ENCODE measurements at places on chromosomes 5 and 9.
A peak's percentile ranks its signal among the peaks of the same experiment; 100 is the strongest.

- DNase-seq, result no peak
Observed at GRCh38 chr5:126965487-126965886, 64.9 kb downstream of the MARCHF3 start.

DNA sequence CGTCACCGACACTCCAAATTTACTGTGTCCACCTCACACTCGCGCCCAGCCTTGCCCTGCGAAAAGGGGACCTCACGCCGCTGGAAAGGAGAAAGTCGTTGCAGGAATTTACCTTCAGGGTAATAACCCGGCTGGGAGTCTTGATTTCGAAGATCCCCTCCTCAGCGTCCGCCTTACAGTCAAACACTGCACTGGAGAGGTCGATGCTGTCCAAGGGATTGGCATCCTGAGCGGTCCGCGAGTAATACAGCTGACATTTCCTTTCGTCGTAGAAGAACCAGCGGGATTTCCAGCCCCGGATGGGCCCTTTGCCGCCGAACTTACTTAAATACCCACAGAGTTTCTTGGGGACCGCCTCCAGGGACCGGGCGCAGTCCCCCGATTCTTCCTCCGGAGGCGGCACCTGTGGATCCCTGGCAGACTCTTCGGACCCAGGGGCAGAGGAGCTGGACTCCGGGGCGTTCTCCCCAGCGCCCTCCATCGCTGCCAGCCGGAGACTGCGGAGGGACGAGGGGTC, 330 bp downstream of the TBC1D2 start:
- no peak for DNase-seq

- no peak for DNase-seq
Observed at GRCh38 chr5:1521671-1522600, 1.8 kb downstream of the LPCAT1 start.

DNA sequence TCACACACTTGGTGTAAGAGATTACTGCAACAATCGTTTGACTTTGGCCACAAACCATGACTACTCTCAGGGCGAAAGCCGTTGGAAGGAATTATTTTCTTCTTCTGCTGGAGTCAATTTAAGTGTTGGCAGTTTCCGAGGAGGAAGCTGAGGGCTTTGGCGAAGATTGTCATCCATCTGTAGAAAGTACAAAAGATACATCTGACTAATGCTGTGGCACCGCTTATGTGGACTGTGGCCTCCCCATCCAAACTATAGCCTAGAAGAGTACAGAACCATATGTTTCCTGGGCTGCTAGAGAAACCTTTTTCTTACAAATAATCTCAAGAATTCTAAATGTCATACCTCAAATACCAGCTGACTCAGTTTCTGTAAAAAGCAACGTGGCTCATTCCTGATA, 7.4 kb downstream of the MTX3 start:
- DNase-seq, result no peak

DNA sequence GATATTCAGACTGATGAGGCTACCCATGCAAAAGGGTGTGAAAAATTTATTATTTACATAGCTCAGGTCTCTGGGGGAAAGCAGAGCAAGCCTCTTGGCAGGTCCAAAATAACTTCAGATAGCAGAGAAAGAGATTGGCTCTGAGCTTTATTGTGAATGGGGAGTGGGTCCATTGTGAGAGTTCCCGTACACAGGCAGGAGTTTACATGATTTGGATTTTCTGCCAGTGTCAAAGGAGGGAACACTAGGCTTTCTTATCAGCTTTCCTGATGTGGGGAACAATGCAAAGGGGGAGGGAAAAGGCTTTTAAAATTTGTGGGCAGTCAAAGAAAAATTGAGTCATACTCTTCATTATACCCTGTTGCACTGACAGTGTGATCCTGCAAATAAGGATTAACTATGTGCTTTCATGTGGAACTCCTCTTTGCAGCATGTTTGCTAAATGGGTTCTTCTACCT, 615.0 kb upstream of the RIOK2 start:
- DNase-seq, result no peak

DNA sequence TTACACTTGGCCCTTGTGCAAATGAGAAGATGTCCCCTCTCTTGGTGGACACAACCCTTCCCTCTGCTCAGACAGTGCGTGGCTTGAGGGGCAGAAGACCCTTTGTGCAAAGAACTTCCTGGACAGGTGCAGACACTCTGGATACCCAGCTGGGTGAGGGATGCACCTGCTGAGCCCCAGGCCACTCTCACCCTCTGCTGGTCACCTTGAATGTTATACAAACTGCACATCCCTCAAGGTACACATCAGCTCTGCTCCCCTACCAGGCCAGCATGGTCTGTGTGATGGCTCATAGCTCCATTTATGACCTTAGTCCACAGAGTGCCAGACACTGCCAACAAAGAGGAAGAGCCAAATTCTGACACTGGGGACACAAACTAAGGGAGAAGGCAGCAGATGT, 3.1 kb upstream of the DIRAS2 start:
- no peak for DNase-seq

- DNase-seq, result no peak
Observed at GRCh38 chr9:107994648-107995047, 505.1 kb upstream of the KLF4 start.

GRCh38 chr5:178535299-178536175, 54.7 kb downstream of the COL23A1 start:
- no peak for DNase-seq

GRCh38 chr5:168218746-168219145, 72.7 kb upstream of the WWC1 start:
- no peak for DNase-seq

GRCh38 chr5:50889790-50890189, 223.4 kb downstream of the PARP8 start:
- DNase-seq, result no peak

DNA sequence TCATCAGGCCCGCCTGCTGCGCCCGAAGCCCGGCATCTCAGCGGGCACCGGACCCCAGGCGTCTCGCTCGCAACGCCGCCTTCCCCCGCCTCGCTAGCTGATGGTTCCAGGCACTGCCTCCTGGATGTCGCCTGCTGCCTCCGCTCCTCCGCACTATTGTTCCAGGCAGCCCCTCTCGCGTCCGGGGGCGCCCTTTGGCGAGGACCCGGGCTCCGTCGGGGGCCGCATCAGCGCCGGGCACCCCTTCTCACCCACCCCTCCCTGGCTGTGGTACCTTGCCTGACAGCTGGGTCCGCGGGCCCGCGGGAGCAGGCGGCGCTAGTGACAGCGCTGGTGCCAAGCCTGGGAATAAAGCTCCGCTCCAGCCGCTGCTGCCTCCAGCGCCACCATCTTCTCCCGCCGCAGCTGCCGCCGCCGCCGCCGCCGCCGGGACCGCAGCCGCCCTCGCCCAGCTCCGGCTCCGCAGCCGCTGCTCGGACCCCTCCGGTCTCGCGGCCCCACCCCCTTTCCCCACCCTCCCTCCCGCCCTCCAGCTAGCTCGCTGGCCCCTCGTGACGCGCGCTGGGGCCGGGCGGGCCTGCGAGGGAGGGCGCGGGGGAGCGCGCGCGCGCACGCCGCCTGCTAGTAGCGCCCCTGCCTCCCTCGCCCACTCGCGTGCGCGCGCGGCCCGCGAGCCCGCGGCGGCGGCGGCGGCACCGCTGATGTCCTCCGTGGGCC, at the start of gene APBA1:
TSS of gene APBA1 (minus strand) at position 493 of the 717 bp plus-strand sequence.
- peak; percentile 33 for DNase-seq

- no peak for DNase-seq
Observed at GRCh38 chr5:27241564-27242257, 203.3 kb upstream of the CDH9 start.

DNA sequence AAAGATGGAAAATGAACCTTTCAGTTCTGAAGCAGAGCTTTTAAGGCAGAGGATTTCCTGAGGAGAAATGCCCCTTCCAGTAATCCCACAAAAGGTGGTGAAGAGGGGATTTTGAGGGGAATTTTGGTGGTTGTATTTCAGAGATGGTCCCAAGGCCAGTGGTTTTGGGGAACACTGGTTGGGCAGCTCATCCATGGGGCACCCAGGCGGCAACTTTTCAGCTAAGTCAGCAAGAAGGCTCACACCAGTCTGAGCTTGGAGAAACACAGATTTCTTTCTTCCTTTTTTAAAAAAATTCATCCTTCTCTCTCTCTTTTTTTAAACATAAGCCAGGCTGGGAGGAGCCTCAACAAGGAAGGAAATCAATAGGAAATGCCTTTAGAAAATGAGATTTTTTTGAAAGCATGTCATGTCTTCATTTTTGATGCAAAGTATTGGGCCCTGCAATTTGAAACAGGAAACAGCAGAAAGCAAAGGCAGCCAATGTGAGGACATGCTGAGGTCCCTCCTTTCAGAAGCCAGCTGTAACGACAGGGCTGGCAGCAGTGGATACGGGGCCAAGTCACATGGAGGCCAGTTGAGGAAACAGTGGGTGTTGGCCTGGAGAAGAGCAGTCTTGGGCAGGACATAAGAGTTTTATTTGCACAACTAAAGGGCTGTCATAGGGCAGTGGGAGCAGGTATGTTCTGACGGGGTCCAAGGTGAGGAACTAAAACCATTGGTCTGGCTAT, 155.3 kb upstream of the KLF4 start:
- DNase-seq, result no peak

DNA sequence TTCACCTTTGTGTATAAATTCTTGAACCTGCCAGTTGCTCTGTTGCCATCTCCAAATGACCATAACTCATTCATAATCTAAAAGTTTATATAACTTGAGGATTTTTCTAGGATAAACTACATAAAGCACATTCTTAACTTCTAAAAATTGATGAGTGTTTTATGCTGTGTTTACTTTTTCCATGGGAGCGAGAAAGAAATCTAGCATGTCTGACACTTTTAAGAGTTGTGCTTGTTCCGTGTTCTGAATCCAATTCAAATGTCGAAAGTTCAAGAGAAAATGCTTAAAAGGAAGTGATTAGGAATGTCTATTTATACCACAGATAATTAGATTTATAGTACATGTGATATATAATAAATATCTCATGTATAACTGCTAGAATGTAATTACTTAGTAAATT, 154.4 kb downstream of the DEPDC1B start:
- no peak for DNase-seq

GRCh38 chr9:105286098-105286497, 41.6 kb downstream of the SLC44A1 start:
- DNase-seq, result no peak

DNA sequence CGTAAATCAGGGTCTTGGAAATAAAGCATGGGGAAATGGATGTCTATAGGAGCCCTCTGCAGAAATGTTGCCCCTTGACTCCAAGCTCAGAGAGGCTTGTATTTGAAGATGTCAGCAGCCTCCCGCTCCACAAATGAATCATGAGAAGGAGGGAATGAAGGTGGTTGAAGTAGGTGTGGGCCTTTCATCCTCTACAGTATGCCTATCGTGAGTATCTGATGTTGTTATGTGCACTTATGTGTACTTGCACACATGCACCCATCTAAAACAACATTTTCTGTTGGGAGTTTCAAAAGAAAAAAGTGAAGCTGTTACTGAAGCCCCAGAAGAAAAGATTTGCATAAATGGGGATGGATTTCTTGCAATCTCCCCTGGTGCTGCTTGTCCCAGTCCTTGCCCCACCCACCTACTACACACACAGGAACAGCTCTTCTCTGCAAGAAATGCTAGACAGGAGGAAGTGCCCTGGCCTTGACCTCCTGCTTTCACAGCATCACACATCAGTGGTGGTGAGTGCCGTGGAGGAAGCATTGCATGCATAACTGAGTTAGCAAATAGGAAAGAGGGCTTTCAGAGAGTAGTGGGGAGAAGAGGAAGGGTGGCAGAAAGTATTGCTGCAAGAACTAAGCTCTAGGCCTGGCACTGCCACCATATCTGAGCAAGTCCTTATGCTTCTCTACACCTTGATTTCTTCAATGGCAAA, 156.1 kb downstream of the SNX18 start:
- peak; percentile 9 for DNase-seq

DNA sequence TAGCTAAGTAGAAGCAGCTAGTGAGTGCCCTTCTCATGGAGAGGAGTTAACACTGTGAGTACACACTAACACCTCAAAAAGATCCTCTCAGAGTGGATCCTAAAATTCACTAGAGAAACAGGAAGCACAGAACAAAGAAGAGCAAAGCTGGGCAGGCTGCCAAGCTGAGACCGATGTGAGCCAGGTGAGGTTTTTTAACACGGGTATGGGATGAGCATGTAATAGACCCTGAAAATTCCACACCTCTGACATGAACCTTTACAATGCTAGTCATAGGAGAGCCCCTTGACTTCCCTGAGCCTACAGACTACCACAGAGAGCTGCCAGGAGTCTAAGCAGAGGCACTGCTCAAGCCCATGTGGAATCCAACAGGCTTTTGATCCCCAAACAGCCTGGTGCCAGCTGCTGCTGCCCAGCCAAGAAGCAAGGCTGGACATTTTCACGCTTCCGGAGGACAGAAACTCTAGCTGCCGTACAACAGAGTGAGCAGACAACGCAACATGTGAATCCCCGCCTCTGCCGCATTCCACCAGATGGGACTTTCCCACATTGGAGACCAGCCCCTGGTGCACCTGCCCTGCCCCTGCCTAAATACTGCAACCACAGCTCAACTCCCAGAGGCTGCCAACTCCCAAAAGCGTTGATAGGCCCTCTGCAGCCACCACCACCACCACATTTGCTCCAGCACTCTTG, 280.8 kb downstream of the CDH10 start:
- no peak for DNase-seq

DNA sequence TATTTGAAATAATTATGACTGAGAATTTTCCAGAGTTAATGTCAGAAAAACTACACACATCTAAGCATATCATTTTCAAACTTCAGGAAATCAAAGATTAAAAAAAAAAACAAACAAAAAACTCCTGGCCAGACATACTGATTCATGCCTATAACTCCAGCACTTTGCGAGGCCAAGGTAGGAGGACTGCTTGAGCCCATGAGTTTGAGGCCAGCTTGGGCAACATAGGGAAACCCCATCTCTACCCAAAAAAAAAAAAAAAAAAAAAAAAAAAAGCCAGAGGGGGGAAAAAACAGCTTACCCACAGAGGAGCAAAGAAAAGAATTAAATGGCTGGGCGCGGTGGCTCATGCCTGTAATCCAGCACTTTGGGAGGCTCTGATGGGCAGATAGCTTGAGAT, 22.4 kb downstream of the EFCAB9 start:
- no peak for DNase-seq

- DNase-seq, result no peak
Observed at GRCh38 chr5:102625468-102625867, 126.7 kb upstream of the SLCO6A1 start.

DNA sequence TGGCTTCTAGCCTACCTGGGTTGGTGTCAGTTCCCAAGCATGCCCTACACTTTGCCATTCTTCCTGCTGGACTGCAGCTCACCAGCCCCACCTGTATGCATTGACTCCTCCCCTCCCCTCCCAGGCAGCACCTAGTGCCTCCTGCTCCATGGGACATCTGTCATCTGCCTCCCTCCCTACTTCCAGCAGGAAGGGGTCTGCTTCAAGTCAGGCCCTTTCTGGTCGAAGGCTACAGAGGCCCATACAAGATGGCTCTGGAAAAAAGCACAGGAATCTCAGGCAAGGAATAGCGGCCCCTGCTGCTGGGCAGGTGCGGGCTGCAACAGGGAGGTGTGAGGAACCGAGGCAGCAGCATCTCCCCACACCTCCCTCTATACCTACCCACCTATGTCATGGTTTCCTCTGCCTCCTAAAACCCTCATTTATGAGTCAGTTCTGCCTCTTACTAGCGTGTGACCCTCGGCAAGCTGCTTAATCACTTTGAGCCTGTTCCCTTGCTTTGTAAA, 19.7 kb downstream of the WWC1 start:
- no peak for DNase-seq

GRCh38 chr5:142132916-142133315, 24.3 kb downstream of the NDFIP1 start:
- DNase-seq, result no peak

GRCh38 chr9:122389799-122390481, 19.1 kb downstream of the PTGS1 start:
- no peak for DNase-seq

- DNase-seq, result no peak
Observed at GRCh38 chr5:6877986-6878828, 165.0 kb downstream of the TENT4A start.

- DNase-seq, result no peak
Observed at GRCh38 chr5:56402266-56403220, 169.4 kb upstream of the ANKRD55 start.
